Muscle of back (tissue), 13 donors: ENCODE measurements at places on chromosomes 7 and 10.

- DNase-seq: no peak
Measured at GRCh38 chr7:100649826-100650565, 6.3 kb downstream of the ACTL6B start.

GRCh38 chr10:121910673-121911420, 17.0 kb downstream of the ATE1 start:
- no peak for DNase-seq

DNA sequence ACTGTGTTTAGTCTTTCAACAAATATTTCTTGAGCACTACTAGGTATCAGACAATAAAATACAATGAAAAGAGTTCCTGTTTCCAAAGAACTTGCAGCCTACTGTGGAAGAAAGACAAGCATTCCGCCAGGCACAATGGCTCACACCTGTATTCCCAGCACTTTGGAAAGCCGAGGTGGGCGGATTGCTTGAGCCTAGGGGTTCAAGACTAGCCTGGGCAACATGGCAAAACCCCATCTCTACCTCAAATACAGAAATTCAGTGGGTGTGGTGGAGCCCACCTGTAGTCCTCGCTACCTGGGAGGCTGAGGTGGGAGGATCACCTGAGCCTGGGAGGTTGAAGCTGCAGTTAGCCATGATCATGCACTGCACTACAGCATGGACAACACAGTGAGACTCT, 6.1 kb downstream of the SVOPL start:
- DNase-seq: no peak

- no peak for DNase-seq
Measured at GRCh38 chr7:43779045-43779812, 20.7 kb downstream of the BLVRA start.

- DNase-seq: no peak
Measured at GRCh38 chr10:126015413-126015812, 119.0 kb downstream of the FANK1 start.

DNA sequence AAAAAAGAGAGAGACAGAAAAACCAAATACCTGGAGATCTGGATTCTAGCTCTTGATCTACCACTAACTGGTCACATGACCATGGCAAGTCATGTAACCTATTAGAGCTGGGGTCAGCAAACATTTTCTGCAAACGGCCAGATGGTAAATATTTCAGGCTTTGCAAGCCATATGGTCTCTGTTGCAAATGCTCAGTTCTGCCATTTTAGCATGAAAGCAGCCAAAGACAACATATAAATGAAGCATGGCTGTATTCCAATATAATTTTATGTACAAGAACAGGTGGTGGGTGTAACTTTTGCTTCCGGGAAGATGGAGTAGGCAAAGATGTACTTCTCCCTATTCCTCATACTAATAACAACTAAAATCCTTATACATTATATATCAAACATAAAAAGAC, 6.7 kb downstream of the FRA10AC1 start:
- no peak for DNase-seq

DNA sequence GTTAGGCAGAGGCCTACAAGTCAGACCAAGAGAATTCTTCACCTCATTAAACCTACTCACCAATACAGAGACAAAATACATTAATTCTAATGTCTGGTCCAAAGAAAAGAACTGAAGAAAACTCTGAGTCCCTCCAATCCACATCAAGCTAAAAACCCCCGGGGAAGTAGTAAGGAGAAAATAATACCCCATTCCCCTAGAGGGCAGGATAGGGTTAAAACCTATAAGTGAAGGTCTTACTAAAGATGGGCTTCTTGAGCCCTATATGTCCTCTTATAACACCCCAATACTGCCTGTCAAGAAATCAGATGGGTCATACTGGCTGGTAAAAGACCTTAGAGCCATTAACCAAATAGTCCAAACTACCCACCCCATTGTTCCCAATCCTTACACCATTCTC, 141.3 kb upstream of the TMEM106B start:
- DNase-seq: no peak

- peak; percentile 25 for DNase-seq
Measured at GRCh38 chr7:140003913-140004382, 58.8 kb downstream of the PARP12 start.

GRCh38 chr10:84225427-84226173, at the start of gene LRIT2:
Gene LRIT2 (minus strand): TSS chr10:84225544. CDS start chr10:84225520, 24 bp downstream.
- peak; percentile 43 for DNase-seq

DNA sequence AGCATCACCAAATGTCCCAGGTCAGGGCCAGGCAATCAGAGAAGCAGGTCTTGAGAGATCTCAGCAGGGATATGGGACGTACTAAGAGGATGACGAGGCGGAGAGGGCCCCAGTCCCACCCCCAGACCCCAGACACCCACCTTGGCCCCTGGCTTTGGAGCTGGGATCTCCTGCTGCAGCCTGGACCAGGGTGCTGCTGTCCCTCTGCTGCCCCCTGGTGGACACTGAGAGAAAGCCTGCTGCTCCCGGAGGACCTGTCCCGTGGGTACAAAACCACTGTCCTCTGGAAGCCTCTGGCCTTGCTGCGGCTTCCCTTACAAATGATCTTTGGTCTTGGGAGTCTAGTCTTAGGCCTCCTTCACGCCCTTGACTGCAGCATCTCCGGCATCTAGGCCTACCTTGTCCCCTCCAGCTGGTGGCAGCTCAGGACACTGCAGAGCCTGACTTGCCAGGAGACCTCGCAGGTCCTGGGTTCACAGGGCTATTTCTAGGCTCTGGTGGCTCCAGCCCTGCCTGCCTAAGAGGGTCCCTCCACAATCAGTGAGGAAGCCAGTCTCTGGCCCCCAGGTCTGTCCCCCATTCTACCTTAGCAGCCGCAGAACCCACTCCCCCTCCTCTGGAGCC, 97.1 kb downstream of the RGS10 start:
- peak; percentile 93 for DNase-seq

DNA sequence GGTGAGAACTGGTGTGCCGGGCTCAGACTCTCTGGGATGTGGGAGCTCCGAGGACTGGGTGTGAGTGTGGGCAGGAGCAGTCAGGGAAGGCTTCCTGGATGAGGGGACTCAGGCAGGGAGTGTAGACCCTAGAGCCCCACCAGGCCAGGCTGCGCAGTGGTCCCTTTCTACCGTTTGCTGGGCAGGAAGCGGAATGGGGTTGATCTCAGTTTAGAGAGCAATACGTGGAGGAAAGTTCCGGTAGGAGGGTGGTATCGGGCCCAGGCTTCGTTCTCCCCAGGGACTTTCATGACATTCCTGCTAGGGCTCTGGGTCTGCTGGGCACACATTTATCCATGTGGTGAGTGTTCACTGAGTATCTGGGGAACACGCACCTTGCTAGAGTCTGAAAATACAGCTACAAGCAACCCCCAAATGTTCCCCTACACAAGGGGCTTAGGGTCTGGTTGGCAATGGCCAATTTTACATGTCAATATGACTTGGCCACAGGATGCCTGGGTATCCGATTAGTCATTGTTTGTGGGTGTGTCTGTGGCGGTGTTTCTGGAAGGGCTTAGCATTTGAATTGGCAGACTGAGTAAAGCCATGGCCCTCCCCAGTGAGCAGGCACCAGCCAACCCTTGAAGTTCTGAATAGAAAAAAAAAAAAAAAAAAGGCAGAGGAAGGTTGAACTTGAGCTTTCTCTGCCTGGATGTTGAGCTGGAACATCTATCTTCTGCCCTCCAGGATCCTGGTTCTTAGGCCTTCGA, 20.8 kb downstream of the GHRHR start:
- no peak for DNase-seq
